ENCODE measurements at places on chromosomes 2 and 18.

- DNase-seq, result no peak
These were observed 109.1 kb upstream of the CTDP1 start for GRCh38 chr18:79570266-79571201.

GRCh38 chr18:38497266-38497665, 931.7 kb upstream of the CELF4 start:
- no peak for DNase-seq

DNA sequence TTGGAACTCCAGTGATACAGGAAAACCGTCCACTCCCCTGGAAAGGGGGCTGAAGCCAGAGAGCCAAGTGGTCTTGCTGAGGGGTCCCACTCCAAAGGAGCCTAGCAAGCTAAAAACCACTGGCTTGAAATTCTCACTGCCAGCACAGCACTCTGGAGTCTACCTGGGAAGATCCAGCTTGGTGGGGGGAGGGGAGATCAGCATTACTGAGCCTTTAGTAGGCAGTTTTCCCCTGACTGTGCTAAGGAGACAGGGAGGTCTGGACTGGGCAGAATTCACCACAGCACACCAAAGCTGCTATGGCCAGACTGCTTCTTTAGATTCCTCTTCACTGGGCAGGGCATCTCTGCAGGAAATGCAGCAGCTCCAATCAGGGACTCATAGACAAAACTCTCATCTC, 510.7 kb upstream of the LRRTM1 start:
- DNase-seq, result no peak

GRCh38 chr2:852168-852567, 98.5 kb upstream of the SNTG2 start:
- no peak for DNase-seq

DNA sequence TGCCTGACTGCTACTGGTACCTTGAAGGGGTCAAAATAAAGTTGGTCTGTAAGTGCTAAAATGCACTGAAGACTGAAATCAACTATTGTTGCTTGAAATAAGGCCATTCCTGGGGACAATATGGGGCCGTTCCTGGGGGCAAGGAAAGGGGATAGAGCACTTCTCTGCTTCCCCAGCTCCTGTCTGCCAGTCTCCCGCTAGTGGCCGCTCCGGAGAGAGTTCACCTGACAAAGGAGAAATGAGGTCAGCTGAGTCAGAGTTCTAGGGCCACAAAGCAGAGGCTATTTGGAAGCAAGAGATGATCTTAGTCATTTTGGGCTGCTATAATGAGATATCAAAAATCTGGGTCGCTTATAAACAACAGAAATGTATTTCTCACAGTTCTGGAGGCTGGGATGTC, 345.9 kb downstream of the TSN start:
- DNase-seq, result no peak

- no peak for DNase-seq
These were observed 100.2 kb upstream of the MYCN start for GRCh38 chr2:15840148-15840547.

DNA sequence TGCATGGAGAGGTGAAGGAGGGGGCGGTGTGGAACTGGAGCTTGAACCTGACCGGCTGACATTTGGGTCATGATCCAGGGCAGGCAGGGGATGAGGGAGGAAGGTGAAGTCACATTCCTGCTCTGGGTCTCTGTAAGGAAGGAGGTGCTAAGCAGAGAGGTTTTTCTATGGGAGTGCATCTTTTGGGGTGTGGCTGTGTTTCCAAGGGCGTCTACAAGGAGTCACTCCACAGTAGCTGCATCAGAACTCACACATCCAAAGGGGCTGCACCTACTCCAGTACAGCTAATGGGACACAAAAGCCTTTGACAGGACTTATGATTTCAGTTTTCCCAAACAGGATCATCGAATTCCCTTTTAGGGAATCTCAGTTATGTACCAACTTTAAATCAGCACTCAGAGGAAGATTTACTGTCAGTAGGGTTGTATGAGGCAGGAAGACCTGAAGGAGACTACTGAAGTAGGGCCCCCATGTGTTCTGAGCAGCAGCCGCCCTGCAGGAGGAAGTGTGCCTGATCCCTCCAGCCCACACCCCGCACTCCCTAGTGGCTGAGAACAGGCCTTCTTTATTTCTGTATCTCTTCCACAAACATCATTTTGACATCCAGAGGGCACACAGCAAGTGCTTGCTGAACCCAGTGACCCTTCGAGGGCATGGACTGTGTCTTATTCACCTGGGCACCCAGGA, 137.2 kb downstream of the CELF4 start:
- DNase-seq, result no peak

DNA sequence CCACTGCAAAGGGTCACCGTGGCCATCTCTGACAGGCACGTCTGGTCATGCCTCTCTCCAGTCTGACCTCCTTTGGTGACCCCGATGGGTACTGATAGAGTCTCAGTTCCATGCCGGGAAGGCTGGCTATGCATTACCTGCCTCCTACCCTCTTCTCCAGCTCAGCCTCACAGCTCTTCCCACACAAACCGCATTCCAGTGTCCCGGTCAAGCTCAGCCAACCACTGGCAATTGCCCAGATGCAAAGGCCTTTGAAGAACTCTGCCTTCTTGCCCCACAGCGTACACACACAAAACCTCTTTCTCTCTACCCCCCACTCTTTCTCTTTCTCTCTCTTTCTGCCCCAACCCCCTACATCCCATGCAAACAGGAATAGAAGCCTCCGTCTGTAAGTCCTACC, 37.6 kb downstream of the TMEM163 start:
- no peak for DNase-seq

DNA sequence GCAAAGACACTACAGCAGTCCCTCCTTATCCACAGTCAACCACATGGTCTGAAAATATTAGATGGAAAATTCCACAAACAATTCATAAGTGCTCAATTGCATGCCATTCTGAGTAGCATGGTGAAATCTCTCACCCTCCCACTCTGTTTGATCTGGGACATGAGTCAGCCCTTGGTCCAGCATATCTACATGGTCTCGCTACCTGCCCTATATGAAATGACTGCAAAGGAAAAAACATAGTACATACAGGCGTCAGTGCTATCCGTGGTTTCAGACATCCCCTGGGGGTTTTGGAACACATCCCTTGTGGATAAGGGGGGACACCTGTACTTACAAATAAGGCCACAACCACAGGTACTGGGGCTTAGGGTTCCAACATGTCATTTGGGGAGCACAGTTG, 73.7 kb downstream of the CABLES1 start:
- DNase-seq, result no peak

GRCh38 chr2:218398437-218399390, 954 bp upstream of the CTDSP1 start:
- no peak for DNase-seq

GRCh38 chr2:119349289-119349688, 17.3 kb downstream of the C2orf76 start:
- DNase-seq, result no peak

GRCh38 chr18:30674596-30674995, 367.9 kb downstream of the DSC3 start:
- DNase-seq, result no peak

DNA sequence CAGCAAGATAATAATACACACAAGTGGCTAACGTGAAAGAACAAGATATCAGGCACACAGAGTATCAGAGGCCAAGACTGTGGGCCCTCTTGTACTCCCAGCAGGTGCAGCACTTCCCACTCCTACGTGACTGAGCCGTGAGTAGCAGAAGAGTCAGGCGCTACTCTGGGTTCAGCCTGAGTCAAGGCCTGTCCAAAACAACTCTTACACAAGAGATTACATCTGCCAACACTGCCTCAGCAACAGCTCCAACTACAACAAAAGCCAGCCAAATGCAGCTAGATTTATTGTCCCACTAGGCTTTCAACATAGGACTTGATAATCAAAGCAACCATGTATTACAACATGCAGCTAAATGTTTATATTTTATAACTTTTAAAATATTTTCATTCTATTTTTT, 56.2 kb downstream of the ITSN2 start:
- DNase-seq, result no peak

GRCh38 chr18:46366201-46366600, 262.0 kb downstream of the HAUS1 start:
- no peak for DNase-seq

GRCh38 chr2:71150082-71150816, 19.8 kb downstream of the MPHOSPH10 start:
- no peak for DNase-seq

- DNase-seq, result no peak
These were observed 35.0 kb downstream of the ITGA6 start for GRCh38 chr2:172462373-172462848.

DNA sequence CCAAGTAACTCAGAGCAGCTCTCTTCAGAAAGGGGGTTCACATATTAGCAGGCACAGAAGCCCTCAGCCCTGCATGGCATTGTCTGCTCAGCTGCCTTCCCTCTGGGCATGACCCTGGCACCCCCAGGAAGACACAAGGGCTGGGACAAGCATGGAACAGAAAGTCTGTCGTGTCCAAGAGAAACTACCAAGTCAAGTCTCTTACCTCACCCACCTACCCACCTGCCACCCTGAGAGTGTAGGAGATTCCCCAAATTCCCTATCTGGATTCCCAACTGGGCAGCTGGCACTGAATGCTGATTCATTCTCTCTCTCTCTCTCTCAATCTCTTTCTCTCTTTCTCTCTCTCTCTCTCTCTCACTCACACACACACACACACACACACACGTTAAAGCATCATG, 21.6 kb downstream of the SMAD7 start:
- no peak for DNase-seq

GRCh38 chr2:220025207-220025606, 397.8 kb downstream of the SLC4A3 start:
- no peak for DNase-seq

DNA sequence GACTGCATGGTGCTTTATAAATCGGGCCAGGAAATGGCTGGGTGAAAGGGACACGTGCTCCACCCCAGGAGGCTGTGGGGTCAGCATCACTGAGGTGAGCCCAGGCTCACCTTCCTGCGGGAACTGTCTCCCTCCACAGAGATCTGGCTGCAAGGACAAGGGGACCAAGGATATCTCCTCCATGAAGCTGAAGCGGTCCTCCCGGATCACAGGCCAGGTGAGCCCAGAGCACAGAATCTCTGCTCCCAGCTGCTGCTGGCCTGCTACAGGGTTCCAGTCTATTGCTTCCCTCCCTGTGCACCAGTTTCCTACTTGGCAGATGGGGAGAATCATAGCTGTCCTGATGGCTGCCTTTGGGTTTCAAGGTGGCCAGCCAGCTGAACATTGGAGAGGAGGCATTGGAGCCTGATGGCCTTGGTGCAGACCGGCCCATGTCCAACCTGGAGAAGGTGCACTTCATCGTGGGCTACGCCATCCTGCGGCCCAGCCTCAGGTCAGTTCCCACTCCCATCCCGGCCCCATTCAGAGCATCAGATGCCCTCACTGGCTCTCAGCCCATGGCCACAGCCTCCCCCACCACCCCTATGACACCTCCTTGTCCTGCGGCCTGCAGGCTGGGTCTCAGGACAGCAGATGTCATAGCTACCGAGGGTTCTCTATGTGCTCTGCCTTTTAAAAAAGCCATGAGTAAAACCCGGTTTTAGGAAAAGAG, 33.7 kb upstream of the GPR17 start:
- DNase-seq, result no peak

DNA sequence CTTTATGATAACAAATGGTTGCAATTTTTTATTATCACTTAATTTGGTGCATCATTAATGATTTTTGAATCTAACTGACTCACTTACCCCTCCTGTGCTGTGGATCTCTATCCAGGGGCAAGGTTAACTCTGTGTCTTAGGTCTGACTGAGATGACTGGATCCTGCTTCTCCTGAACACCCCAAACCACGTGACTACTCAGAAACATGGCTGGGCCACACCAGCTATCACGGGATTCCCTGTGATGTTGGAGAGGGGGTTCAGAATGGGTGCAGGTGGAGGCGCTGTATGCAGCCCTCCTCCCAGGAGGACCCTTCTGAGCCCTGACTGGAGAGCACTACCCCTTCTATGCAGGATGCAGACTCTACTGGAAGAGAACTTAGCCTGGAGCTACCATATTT, 152.4 kb upstream of the CAPN13 start:
- no peak for DNase-seq

DNA sequence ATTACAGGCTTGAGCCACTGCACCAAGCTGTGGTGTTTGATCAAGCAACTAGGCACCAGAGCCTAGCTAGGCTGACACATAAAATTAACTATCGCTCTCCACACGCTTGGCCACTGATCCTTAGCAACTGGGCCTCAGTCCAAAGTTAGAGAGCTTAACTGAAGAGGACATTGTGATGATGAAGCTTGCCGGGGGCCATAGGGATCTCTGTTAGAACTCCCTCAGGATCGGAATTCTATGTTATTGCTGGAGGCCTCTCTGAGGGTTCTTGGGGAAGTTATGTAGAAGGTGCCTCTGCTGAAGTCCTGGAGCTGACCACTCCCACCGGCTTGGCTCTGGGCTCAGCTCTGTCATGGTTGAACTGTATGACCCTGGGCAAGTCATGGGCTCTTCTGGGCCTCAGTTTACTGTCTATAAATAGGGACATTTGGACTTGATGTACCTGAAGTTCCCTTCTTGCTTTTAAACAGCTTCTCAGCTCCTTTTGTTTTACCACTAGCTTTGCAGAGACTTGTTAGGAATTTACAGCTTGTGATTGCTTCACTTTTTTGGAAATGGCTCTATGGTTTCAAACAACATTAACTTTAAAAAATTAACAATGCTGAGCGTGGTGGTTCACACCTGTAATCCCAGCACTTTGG, 44.1 kb downstream of the GATA6 start:
- no peak for DNase-seq

DNA sequence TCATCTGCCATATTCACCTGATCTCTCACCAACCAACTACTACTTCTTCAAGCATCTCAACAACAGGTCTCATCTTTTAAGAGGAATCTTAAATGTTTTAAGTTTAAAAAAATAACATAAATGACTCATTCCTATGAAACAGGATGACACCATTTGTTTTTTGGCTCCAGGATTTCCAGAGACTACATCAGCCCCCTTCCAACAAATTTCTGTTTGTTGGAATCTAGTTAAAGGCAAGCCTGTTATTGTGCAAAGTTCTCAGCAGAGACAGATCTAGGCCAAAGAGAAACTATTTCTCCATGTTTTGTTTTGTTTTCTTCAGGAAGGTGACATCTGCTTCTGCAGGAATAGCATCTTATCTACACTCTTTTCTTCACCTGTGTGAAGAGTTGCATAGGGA, 204.8 kb upstream of the SH3BP4 start:
- no peak for DNase-seq

- DNase-seq, result no peak
These were observed 253.2 kb downstream of the NEDD4L start for GRCh38 chr18:58297198-58297597.

DNA sequence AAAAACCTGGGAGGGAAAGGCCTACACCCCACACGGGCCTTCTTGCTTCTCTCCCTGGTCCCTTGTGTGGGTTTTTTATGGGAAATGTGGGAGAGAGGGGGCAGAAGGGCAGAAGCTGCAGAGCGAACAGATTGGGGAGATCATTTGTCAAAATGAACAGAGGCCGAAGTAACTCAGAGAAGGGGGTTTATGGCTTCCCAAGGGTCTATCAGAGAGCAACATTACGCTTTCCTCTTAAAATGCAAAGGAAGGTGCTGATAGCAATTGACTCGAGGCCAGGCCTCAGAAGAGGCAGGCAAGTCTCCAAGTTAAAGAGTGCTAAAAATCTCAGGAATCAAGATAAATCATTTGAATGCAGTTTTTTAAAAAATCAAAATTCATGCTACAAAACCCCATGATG, 101.5 kb downstream of the SGPP2 start:
- DNase-seq, result no peak

- no peak for DNase-seq
These were observed 1.2 kb downstream of the PAX3 start for GRCh38 chr2:222297600-222297935.
